Sigmoid colon (tissue), 7 donors: ENCODE measurements at places on chromosomes 2 and 18.

- no peak for DNase-seq
These were observed 134.3 kb downstream of the THADA start for GRCh38 chr2:43461453-43462073.

DNA sequence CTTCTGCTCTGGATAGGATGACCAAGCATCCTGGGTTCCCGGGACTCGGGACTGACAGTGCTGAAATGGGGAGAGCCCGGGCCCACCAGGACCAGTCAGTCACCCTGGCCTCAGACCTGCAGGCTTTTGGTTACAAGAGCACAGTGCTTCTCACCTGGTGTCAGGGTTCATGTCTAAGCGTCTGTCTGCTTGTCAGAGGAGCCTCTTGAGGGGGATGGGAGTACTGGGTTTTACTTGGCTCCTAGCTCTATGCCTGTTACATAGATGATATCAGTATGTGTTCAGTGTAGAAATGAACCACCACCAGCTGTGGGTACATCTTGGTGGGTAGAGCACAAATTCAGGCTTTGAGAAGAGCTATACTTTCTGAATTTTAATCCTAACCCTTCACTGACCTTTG is 29.9 kb downstream of the PCARE start:
- peak; percentile 41 for DNase-seq

- no peak for DNase-seq
These were observed 203.7 kb downstream of the TMEM163 start for GRCh38 chr2:134515137-134515536.

- DNase-seq, result no peak
These were observed 20.5 kb downstream of the KIAA1328 start for GRCh38 chr18:36849288-36850006.

- no peak for DNase-seq
These were observed 109.1 kb upstream of the CRIM1 start for GRCh38 chr2:36246320-36246990.

GRCh38 chr2:152565884-152566727 is 151.2 kb downstream of the PRPF40A start:
- DNase-seq, result no peak

DNA sequence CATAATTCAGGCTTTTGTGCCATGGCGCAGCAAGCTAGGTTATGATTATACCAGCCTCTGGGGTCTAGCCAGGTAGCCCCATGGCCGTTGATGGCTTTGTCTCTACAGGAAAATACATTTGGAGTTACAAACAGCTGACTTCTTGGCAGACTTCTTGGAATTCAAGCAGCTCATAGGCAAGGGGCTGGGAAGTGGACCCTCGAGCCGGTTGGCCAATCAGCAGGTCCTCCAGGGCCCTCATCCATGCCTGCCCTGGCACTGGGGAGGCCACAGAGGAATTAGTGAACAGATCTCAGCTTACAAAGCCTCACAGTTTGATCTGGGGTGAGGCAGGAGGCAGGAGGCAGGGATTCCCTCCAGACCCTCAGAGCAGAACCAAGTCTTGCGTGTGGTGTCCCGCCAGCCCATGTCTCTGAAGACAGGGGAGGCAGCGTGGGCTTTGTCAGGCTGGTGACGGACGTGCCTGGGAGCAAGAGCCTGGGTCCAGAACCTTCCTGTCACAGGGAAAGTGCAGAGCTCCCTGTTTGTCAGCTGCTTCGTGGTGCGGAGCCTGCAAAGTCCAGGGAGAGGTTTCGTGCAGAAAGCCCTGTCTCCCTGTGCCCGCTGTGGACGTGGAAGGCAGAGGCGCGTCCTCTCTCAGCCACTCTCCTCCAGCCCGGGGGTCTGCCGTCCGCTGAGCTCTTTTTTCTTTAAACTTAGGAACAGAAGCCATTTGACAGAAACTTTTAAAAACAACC is 131.7 kb downstream of the KLHL29 start:
- no peak for DNase-seq

GRCh38 chr2:234528410-234529148 is 31.7 kb upstream of the ARL4C start:
- no peak for DNase-seq

GRCh38 chr18:35835833-35836232 is 136.6 kb upstream of the RMP24 start:
- DNase-seq, result no peak

GRCh38 chr2:230827774-230828271 is 36.9 kb upstream of the ITM2C start:
- DNase-seq, result no peak

DNA sequence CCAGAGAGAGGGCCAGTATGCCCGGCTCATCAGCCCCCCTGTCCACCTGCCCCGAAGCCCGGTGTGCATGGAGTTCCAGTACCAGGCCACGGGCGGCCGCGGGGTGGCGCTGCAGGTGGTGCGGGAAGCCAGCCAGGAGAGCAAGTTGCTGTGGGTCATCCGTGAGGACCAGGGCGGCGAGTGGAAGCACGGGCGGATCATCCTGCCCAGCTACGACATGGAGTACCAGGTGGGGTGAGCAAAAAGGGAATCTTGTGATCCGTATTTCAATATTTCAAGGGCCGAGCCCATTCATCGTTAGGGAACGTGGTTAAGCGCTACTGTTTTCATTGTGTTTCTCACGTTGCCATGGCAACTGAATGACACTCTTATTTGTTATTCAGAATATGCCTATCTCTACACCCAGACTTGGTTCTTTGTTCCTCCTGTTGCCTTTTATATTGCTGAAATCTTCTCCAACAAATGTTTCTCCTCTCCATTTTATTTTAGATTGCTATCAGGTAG is 81.5 kb downstream of the NRP2 start:
- DNase-seq, result peak; percentile 89

DNA sequence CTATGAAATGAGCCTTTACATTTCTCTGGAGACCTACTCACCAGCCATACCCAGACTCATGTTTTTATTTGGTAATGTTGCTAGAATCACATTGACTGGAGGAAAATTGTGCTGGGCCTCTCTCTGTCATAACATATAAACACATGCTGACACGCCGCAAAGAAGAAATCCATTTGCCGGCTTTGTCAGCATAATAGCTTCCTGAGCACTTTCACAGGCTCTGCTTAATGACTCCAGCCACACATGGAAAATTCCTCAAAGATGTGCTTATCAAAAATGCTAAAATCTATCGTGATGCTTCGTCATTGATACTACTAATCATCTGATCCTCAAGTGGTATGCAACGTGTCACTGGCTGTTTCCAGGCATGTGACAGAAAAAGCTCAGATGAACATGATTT is 63.1 kb downstream of the RND3 start:
- no peak for DNase-seq
